ENCODE measurements at places on chromosomes 13 and 19.

GRCh38 chr13:38967446-38967845 lies 23.2 kb downstream of the STOML3 start:
- no peak for DNase-seq

DNA sequence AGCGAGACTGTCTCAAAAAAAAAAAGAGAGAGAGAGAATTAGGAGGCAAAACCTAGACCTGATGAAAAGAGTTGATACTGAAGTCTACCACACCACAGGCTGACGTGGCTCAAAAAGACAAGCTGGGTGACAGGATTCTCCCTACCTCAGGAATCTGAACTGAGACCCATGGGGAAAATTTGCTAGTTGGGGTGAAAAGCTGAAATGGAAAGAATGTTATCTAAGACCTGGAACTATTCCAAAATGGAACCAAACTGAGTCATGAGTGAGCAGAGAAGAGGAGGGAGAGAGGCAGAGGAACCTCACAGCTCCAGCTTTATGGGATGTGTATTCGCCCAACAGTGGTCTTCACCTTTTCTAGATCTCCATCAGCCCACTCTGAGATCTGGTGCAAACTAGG lies 11.7 kb downstream of the SMG9 start:
- no peak for DNase-seq

- DNase-seq, result no peak
These were observed 1010.6 kb downstream of the PCDH9 start for GRCh38 chr13:66219506-66219905.

DNA sequence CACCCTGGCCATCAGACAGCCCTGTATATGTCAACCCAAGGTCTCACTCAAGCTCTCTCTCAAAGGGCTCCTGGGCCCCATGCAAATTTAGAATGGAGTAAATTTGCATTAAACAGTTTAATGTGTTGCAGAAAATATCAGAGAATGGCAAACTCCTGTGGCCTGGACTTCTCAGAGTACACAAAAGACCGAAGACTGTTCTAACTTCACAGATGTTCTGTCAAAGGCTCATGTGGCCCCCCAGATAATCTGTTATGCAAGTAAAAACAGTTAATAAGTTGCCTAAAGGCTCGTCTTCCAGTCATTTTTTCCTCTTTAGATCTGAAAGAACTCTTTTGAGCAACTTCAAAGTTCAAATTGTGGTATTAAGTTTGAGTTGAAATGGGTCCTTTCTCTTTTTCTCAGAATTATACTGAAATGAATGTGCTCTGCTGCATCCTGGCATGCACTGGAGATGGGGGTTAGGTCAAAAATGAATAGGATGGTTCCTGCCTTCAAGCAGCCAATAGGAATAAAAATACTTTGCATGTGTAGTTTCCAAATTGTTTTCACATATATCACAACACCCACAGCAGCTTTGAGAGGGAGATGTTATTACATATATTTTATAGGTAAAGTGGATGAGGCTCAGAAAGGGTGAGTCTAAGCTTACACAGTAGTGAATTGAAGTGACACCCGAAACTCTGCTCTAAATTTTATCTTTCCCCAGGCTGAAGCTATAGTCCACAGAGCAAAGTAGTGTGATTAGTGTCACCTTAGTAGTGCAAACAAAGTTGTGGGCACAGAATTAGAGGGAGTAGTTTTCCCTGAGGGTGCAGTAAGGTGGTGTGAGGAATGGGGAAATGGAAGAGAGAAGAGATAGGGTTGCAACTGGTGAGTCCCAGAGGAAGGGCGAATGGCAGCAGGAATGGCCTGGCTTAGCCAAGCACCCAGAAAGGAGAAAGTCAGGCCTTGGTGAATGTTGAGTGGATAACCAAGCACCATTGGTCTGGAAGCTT lies 205.0 kb upstream of the RFC3 start:
- no peak for DNase-seq

DNA sequence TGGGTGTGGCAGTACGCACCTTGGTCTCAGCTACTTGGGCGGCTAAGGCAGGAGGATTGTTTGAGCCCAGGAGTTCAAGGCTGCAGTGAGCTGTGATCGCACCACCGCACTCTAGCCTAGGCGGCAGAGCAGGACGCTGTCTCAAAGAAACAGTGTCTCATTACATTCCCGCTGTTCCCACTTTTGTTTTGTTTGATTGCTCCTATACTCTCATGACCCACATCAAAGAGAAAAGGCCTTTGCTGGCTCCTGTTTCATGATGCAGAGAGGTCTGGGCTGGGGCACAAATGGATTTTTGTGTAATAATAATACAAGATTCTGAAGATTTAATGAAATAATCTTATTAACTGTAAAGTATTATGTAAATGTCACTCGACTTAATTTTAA lies 85.7 kb downstream of the LACC1 start:
- DNase-seq, result no peak

GRCh38 chr13:29439601-29440388 lies 155.7 kb downstream of the SLC7A1 start:
- no peak for DNase-seq

DNA sequence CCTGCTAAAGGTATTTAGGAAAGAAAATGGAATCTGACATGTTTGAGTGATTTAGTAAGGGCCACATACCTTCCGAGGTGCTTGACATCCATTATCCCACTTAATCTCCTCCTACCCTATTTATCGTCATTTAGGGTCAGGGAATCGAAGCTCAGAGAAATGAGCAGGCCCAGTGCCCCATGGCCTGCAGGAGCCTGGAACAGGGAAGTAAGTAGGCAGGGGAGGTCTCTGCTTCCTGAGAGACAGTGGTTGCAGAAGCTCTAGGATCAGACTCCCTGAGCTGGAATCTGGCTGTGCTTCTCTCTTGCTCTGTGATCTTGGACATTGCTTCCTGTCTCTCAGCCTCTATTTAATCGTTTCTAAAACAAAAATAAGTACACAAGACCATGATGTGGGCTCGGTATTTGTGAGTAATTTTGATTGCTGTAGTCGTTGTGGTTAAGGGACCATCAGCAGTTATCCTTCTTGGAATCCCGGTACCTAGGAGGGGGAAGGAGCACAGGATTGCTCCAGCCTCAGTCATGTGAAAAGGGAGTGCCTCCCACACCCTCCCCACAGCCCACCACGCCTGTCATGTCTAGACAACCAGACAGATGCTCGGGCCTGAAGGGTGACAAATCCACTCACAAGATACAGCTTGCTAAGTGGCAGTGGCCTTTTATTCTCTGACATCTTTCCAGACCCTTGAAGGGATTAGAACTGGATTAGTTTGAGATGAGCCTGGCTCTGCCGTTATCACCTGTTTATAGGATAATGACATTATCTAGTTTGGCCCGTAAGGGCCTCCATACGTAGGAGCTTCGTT lies 169.2 kb upstream of the TSHZ3 start:
- no peak for DNase-seq

DNA sequence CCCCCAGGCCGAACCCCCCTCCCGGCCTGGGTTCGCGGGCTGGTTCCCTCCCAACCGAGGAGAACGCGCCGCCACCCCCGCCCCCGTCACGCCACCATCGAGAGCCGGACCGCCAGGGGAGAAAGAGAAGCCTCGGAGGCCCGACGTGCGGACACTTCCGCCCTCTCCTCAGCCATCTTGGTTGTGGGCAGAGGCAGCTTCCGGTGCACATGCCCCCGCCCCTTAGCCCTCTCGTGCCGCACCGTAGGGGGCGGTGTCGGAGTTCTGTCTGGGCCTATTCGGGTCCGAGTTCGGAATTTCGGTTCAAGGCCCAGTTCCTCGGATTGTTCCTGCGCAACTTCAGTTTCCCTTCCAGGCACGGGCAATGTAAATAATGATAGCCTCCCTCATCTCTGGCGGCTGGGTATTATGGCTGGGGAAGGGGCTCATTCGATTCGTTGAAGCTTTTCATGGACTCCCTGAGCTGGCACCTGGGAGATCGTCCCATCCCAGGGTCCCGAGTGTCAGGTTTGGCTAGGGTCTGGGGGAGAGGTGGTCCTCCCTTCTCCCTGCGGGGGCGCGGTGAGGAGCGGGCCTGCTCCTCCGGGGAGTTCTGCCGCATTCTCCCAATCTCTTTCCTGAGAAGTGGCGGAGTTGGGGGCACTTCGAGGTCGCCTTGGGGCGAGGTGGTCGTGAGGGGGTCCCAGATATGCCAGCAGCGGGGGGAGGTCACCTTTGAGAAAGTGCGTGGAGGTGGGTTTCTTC lies at the start of the genes IER2 and STX10:
Gene IER2 (plus strand): TSS at position 225 of the 744 bp plus-strand sequence. CDS start 2,776 bp downstream, outside the sequence.
Gene STX10 (minus strand): TSS at position 189 of the 744 bp plus-strand sequence. CDS start 202 bp downstream, outside the sequence.
- DNase-seq, result peak; percentile 97

Data from breast epithelium (tissue), 4 donors.